Activated T-cell treated with anti-CD3 and anti-CD28 coated beads for 24 hours (primary cell): ENCODE measurements at places on chromosomes 13 and 19.

- no peak for DNase-seq
These were observed 89.6 kb upstream of the SLC15A1 start for GRCh38 chr13:98842070-98842469.

- no peak for DNase-seq
These were observed 4.3 kb downstream of the NDFIP2 start for GRCh38 chr13:79485014-79485811.

DNA sequence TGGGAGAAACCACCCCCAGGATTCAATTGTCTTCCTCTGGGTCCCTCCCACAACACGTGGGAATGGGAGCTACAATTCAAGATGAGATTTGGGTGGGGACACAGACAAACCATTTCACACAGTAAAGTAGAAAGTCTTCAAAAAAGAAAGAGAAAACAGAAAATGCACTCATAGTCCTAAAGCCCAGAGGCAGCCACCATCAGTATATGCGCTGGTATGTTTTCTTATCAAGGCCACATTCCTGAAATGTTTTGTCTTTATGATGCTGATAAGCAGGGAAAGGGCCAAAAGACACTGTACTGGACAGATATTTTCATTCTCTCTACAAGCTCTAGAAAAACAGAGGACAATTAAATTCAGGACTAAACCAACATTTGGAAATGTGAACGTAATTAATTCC, 375.8 kb upstream of the TSHZ3 start:
- no peak for DNase-seq

GRCh38 chr13:31179754-31180153, 18.1 kb upstream of the HSPH1 start:
- DNase-seq = no peak

- no peak for DNase-seq
These were observed 21.7 kb downstream of the SIPA1L3 start for GRCh38 chr19:37928527-37929286.

GRCh38 chr19:2150794-2151338, 500 bp downstream of the AP3D1 start:
- DNase-seq = no peak

DNA sequence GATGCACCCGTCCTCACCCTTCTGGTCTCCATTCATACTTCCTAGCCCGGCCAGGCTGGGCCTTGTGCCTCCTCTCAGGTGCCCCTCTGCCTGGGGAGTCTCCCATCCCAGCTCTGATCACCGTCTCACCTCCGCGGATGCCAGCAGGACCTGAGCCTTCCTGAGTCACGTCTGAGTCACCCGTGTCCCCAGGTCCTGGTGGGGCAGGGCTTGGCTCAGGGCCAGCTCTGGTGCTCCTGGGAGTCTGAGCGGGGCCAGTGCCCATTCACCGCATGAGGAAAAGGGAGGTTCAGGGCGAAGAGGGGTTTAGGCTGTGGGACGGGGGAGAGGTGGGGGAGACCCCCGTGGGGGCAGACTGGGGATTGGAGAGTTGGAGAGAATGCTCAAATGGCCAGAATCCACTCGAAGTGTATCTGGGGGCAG, 593 bp downstream of the ATP8B3 start:
- peak; percentile 39 for DNase-seq

- peak; percentile 79 for DNase-seq
These were observed 30.7 kb upstream of the ZNF429 start for GRCh38 chr19:21474671-21475181.

DNA sequence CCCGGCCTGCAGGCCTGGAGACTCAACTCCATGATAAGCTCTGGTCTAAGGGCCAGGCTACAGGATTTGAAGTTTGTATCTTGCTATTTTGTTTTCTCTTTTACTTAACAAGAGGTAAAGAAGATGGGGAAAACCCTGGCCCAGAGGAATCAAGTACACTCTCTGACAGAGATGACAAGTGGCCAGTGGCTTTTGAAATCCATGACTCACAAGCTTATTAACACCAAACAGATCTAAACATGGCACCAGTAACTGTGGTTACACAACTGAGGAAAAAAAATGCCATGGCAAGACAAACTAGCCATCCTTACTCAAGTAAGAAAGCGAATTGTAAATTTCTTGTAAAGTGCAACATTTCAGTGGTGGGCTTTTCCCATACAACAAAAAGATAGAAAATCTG, 72.6 kb upstream of the SERTM1 start:
- DNase-seq = no peak

GRCh38 chr19:13669780-13670355, 94.5 kb upstream of the MRI1 start:
- no peak for DNase-seq

DNA sequence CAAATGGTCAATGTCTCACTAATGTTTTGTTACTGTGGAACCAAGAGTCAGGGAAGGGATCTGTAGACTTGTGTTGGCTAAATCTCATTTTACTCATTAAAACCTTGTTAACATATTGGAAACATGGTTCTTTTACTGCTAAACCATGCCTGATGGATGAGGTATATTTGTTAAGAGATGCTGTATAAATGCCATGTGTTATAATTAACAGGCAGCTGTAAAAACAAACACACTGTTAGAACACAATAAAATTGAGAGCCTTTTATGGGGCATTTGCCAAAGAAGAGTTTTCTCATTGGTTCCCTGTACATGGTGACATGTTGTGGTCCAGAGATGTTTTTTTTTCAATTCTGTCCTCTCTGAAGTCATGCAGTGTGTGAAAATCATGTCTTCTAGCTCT, 121.9 kb downstream of the ESD start:
- no peak for DNase-seq

- no peak for DNase-seq
These were observed 969 bp upstream of the CEACAM5 start for GRCh38 chr19:41707502-41707812.

DNA sequence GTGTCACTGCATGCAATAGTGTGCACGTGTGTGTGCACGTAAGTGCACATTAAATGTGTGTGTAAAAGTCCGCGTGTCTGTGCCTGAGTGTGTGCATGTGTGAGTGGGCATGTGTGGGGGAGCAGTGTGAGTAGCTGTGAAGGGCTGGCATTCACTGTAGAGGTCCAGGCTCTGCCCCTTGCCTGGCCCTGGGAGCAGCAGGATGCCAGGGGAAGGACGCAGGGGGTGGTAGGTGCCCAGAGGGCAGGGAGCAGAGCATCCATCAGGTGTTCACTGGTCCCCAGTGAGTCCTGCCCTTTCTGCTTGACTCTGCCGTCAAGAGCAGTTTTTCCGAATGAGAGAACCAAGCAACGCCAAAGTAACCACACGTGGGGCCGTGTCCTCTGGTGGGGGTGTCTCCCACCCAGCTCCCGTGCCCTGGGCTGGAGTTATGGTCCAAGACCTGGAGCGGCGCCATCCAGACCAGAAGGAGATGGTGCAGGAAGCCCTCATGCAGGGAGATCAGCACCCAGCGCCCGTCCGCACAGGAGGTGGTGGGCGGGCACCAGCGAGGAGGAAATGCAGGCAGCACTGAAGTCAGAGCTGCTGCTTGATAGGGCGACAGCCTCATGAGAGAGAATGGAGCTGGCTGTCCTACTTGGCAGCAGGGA, 68.5 kb downstream of the TEX29 start:
- peak; percentile 16 for DNase-seq

- no peak for DNase-seq
These were observed 25.6 kb upstream of the ZNF91 start for GRCh38 chr19:23420824-23421223.

DNA sequence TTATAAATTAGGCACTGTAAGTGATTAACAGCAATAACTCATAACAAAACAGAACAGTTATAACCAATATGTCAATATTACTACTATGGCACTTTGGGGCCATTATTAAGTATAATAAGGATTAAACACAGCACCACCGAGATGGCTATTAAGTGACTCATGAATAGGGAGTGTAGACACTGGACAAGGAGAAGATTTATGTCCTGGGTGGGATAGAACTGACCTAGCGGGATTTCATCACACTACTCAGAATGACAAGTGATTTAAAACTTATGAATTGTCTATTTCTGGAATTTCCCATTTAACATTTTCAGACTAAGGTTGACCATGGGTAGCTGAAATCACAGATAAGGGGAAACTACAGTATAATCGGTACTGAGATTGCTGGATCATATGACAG, 79.0 kb upstream of the SLC7A1 start:
- no peak for DNase-seq

DNA sequence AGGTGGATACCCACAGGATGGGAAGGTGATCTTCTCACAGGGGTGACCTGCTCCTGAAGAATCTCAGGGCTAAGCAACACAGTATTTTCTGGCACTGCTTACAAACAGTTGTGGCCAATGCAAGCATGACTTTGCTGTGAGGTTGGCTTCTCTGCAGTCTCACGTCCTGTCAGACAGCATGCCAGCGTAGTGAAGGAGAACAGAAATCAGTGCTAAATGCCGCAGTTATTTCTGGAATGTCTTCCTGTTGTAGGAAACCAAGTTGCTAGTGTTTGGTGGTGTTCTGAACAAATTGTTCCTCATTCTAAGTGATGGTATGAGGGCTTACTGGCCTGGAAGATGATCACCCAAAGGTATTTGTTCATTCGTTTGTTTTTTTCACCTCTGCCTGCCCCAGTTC, 320.1 kb downstream of the MTUS2 start:
- DNase-seq = no peak

DNA sequence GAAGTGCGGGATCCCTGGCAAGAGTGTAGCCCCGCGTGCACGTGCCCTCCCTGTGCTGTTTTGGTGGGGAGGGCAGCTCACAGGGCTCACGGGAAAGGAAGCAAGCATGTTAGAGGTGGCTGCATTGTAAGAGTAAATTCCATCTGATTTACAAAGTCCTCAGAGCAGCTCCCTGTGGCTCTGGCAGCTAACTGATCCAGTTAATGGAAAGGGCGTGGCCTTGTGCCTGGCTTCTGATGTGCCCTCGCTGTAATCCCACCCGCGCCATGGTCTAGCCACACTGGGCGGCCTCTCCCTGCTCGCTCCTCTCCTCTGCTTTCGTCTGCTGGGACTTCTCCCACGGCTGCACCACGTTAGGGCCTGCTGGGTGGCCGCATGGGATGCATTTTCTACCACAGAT, 258.5 kb downstream of the FGF9 start:
- DNase-seq = no peak

DNA sequence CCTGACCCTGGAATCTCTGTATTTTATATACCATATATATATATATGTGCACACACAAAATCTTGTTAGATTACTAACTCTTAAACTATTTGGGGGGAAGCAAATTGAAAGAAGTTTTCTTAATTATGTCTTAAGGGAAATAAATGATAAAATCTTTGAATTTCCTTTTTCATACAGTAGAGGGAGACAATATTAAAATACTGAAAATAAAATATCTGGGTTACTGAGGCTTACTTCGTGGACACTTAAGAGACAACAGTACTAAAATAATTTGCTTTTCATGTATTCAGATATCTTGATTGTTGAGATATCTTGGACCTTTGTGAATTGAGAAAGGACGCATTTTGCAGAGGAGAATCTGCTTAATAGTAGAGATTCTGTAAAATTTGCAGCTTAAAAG, 17.0 kb downstream of the SUGT1 start:
- no peak for DNase-seq

DNA sequence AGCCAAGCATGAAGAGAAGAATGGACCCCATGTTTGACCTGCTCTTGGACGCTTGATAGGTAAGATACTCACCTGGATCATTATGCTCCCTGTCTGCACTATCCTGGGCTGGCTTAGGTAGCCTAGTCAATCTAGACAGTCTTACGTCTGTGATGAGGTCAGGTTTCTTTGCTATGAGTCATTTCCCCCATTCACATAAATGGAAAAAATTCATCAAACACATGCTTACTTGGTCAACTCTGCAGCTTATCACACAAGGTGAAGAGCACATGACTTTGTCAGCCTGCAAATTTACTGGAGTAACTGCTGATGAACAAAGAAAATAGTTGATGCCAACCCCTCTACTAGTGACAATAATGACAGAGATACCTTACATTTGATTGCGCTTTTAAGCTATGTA, 170.0 kb downstream of the NUFIP1 start:
- peak; percentile 7 for DNase-seq

DNA sequence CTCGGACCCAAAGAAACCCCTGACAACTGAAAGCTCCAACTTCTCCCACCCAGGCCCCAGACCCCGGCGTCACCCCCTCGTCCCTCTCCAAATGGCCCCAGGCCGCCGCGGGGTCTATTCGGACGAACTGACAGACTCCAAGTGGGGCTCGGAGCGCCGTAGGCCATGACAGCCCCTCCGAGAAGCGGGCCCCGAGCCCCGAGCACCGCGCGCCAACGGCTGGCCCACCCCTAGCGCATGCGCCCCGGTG, 360 bp downstream of the DDX39A start:
- peak; percentile 77 for DNase-seq

DNA sequence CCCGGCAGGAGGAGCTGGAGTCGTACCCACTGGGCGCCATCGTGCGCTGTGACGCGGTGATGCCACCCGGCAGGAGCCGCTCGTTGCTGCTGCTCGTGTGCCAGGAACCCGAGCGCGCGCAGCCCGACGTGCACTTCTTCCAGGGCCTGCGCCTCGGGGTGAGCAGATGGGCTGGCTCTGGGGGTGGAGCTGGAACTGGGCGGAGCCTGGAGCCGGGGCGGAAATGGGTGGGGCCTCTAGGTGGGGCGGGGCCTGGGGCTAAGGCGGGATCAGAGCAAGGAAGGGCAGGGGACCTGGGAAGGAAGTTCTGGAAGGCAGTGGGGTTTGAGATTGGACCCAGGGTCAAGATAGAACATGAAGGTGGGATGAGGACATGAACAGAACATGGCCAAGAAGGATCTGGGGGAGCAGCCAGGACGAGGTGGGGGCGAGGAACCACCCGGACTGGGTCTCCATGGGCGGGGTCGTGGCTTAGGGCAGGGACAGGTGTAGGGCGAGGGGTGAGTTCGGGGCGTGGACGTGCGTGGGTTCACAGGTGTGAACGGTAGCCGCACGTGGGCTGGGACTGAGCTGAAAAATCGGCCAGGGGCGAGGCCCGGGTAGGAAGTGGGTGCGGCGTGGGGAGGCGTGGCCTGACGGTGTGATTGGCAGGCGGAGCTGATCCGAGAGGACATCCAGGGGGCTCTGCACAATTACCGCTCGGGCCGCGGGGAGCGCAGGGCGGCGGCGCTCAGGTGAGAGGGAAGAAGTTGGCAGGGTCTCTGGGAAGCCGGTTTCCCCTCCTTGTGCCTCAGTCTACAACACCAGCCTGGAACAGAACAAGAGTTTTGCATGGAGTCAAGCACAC, 4.7 kb downstream of the EPS8L1 start:
- peak; percentile 48 for DNase-seq

DNA sequence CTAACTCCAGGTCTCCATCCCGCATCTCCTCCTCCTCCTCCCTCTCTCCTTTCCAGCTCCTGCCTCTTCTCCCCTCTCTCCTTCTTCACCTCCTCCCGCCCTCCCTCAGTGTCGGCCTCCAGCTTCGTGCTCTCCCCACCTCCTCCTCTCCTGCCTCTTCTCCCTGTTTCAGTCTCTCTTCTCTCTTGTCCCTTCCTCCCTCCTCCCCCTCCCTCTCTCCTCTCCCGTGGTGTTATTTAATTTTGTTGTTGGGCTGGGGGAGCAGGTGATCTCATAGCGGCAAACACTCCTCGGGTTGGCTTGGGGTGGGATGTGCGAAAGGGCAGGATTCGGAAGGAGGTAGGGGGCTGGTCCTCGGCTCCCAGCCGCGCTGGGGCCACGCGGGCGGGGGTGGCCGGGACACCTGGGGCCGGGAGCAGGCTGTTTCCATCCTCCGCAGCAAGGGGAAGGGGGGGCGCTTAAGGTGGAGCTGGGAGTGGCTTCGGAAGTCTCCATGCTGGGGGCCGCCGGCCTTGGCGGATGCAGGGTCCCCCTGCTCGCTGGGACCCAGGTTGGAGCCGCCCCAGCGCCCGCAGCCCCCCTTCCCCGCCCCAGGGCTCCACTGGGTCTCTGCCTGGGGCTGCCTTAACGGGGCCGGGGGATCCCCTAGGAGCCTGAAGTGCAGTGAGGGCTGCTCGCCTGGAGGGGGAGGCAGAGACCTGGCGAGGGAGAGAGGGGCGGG, at the start of gene CA11:
TSS of gene CA11 (minus strand) at position 187 of the 721 bp plus-strand sequence. CDS start 555 bp downstream, outside the sequence.
- peak; percentile 86 for DNase-seq
